ENCODE measurements at places on chromosomes 7 and 10.

- DNase-seq: no peak
These were observed 100.3 kb upstream of the ANK3 start for GRCh38 chr10:60490013-60490412.

- peak; percentile 56 for DNase-seq
These were observed 3.7 kb downstream of the CFAP46 start for GRCh38 chr10:132938472-132939339.

- no peak for DNase-seq
These were observed 32.5 kb downstream of the BNIP3 start for GRCh38 chr10:131949041-131949862.

GRCh38 chr10:79023240-79024162 is 45.3 kb upstream of the ZMIZ1 start:
- no peak for DNase-seq

GRCh38 chr10:125878957-125879835 is 1.9 kb downstream of the DHX32 start:
- DNase-seq: no peak

DNA sequence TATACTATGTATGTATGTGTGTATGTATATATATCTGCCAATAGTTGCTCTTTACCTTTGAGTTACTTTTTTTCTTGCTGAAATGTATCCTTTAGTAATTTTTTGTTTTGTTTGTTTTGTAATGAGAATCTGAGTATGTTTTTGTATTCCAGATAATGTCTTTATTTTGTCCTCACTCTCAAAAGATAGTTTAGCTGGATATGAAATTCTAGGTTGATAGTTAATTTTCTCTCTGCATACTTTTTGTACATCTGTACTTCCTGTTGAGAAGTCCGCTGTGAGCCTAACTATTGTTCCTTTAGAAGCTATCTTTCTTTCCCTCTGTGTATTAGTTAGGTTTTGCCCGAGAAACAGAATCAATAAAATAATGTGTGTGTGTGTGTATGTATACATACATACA is 29.5 kb downstream of the BUB3 start:
- no peak for DNase-seq

- DNase-seq: no peak
These were observed at the start of gene RARRES2 for GRCh38 chr7:150341263-150342120. RARRES2 (minus strand) TSS chr7:150341629; CDS start chr7:150340609, 1,020 bp downstream.

- DNase-seq: no peak
These were observed 15.7 kb downstream of the PLEKHS1 start for GRCh38 chr10:113767222-113767621.

DNA sequence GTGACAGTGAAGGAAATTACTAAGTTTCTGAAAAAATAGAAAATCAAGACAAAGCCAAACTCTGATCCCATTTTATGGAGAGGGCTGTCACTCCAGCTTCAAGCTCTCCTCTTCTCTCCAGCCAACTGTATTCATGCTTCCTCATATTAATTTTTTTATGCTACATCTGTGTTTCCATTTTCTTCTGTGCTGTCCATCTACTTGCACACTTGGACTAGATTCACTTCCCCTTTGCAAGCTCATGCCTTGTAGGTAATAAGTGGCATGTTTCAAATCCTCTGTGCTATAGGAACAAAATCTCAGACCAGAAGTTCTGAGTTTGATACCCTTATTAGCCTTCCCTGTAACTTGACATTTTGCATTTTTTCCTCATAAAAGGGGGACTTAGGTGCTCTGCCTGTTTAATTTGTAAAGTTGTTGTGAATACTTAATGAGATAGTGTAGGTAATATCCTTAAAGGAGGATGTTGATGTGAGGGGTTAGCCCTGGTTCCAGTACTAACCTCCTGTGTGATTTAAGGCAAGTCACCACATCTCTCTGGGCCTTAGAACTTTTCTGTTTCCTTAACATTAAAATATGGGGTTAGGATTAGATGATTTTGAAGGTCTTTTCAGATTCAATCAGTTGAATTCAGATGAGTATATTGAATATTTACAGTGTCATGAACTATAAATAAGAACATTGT is 358.8 kb downstream of the BBS9 start:
- DNase-seq: no peak

DNA sequence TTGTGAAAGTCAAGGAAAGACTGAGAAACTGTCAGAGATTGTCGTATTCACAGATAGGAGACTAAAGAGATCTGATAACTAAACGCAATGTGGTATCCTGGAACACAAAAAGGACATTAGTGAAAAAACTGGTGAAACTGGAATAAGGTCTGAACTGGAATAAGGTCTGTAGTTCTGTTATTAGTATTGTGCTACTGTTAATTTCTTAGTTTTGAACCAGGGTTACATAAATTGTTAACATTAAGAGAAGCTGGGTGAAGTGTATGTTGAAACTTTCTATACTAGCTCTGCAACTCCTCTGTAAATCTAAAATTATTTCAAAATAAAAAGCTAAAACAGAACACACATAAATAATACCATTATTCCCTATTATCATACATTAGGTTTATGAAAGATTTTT is 3.4 kb upstream of the NT5C2 start:
- no peak for DNase-seq

Data from activated CD4-positive, alpha-beta T cell treated with anti-CD3 and anti-CD28 coated beads for 36 hours (primary cell).